ENCODE measurements at places on chromosomes 6 and 20. TPM values are rescaled to one million over a fixed set of nuclear protein-coding genes. Genes with fewer than 3 reads are reported as not detected.

Gene HRH3
- total RNA-seq = not detected

Gene ZC3H12D
- 72.2 TPM for total RNA-seq

Gene TTK
- total RNA-seq = 39.1 TPM

DNA sequence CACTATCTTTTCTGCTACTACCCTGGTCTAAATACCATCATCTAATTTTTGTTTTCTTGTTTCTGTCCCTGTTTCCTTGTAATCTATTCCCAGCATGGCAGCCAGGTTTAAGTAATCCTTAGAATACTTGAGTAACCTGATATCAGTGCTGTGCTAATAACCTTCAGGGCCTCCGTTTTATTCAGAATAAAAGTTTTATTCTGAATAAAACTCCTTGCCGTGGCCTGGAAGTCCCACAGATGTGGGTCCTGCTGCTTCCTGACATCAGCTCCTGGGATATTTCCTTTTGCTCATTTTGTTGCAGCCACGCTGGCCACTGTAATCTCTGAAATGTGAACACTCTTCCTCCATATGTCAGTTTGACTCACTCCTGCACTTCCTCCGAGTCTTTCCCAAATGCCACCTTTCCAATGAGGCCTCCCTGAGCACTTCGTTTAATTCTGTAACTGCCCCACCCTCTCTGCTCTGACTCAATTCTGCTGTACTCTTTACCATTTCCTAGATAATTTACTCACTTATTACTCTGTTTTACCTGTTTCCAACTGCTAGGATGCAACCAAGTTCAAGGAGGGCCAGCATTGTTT lies 114.0 kb upstream of the FOXA2 start:
- no peak for DNase-seq

DNA sequence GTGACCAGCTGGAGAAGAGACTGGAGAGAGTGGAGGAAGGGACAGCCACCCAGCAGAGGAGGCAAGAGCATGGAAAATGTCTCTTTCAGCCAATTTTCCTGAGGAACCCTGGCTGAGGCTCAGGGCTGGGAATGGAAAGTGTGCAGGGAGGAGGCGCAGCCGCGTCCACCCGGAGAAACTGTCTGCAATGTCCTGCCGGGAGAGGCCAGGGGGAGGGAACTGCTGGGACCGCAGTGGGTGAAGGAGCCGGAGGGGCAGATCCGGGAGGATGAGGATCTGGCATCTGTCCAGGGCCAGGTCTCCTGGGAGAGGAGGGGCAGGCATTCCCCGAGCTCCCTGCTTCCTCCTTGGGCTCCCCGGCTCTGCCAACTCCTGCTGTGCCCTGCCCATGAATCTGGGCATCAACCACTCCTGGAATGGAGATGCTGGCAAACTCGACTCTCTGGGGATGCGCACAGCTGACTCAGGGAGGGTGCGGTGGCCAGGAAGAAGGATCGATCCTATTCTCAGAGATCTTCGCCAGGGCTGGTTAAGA lies 17.4 kb upstream of the HM13 start:
- DNase-seq = no peak

- no peak for DNase-seq
Measured at GRCh38 chr20:32497589-32498224, 87.4 kb downstream of the NOL4L start.

DNA sequence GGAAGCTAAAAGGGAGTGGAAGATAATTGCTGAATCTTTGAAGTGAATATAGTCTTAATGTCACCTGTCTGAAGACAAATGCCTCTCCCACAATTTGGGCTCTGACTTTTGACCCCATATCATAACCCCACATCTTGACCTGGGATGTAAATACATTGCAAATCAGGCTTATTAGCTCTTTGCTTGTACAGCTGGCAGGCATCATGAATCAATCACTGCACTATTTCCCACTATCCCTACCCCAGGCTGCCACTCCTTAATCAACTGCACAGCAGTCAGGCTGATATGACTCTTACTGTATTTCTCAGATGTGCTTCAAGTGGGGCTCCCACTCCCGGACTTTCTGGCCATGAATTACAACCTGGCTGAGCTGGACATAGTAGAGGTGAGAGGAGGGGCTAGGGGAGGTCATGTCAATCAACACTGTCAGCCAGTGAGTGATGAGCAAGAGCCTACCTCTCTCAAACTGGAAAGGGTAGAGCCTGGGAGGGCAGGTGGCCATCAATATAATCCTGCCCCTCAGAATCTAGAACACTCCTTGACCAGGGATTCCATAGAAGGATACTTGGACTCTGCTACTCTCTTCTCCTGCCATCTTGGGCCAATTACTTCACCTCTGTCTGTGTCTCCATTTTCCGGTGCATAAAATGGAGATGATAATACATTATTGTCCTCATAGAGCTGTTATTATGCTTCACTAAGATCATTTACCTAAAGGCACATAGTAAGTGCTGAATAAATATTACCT lies 10.5 kb upstream of the BPIFB3 start:
- DNase-seq = no peak

DNA sequence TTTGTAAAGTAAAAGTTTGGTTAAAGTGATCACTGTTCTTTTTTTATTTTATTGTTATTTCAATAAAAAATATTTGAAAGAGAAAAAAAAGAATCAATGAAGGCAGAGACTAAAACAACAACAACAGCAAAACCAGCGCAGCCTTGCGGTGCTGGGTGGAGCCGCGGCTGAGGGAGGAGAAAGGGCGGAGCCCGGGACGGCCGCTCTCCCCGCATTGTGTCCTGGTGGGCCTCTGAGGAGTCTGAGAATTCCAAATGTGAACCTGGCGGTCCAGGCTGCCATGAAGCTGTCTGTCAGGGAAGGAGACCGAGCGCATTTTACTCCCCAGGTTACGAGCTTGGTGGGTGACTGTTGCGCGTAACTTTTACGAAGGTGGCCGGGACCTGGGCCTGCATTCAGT lies 43.2 kb downstream of the TMEM242 start:
- DNase-seq = no peak

- DNase-seq = no peak
Measured at GRCh38 chr20:11101696-11102095, 427.9 kb upstream of the JAG1 start.

- DNase-seq = no peak
Measured at GRCh38 chr6:111012143-111012452, 30.3 kb downstream of the RPF2 start.

DNA sequence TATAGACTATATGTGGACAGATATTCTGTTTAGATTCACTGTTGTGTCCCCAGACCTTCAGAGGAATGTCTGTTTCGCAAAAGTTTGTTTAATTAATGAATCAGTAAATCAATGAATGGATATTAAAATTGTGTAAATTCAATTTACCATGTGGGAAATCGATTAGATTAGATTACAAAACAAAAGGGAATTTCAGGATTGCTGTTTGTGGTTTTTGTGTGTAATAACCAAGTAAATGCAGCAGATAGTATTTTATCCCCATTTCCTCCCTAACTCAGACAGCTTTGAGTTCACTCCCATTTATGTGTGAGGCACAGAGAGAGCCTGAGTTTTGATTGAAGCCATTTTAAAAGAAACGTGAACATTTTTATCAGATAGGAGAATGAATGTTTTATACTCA lies 214.8 kb downstream of the ADGB start:
- DNase-seq = no peak

- no peak for DNase-seq
Measured at GRCh38 chr20:4947817-4948559, 53.3 kb downstream of the SLC23A2 start.

DNA sequence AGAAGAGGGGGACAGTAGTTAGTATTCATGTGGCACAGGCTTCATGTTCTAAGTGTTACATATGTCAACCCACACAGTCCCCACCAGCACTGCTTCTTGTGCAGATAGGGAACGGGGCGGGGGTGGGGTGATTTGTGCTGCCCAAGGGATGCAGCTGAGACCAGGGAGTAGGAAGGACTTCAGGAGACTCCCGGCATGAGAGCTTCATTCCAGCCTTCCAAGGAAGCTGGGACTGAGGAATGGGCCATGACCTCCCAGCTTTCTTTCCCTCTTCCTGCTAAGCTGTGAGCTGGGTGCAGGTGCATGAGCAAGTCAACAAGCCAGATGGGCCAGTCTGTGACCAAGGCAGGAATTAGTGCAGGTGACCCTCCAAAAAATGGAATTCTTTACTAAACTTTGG lies 9.2 kb downstream of the BEND3 start:
- no peak for DNase-seq

DNA sequence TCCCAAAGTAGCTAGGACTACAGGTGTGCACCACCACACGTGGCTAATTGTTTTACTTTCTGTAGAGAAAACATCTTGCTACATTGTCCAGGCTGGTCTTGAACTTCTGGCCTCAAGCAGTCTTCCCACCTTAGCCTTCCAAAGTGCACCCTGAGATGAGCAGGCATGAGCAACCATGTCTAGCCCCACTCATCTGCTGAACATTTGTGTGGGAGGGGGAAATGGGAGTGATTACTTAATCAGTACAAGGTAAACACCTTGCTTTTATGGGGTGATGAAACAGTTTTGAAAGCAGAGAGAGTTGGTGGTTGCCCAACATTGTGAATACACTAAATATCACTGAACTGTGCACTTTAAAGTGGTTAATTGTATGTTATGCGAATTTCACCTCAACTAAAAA lies 5.3 kb downstream of the APMAP start:
- peak; percentile 39 for DNase-seq

- no peak for DNase-seq
Measured at GRCh38 chr20:38454556-38455473, 17.8 kb upstream of the RALGAPB start.

- DNase-seq = no peak
Measured at GRCh38 chr6:106186172-106186571, 100.0 kb downstream of the PRDM1 start.

DNA sequence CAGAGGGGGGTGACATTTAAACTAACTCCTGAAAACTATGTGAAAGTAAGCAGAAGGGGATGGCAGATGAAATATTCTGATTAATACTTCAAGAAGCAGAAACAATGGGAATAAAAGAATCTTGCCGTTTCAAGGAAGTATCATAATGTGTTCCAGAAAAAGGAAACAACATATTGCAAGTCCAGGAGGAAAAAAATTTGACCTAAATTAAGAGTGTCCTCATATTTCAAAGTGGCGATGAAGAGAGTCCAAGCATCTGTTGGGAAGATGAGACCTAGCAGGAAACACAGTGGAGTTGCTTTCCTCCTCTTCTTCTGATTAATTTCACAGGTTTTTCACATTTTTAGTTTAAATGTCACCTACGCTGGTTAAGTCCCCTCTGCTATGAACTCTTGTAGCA lies 45.6 kb upstream of the TNFAIP3 start:
- DNase-seq = no peak

DNA sequence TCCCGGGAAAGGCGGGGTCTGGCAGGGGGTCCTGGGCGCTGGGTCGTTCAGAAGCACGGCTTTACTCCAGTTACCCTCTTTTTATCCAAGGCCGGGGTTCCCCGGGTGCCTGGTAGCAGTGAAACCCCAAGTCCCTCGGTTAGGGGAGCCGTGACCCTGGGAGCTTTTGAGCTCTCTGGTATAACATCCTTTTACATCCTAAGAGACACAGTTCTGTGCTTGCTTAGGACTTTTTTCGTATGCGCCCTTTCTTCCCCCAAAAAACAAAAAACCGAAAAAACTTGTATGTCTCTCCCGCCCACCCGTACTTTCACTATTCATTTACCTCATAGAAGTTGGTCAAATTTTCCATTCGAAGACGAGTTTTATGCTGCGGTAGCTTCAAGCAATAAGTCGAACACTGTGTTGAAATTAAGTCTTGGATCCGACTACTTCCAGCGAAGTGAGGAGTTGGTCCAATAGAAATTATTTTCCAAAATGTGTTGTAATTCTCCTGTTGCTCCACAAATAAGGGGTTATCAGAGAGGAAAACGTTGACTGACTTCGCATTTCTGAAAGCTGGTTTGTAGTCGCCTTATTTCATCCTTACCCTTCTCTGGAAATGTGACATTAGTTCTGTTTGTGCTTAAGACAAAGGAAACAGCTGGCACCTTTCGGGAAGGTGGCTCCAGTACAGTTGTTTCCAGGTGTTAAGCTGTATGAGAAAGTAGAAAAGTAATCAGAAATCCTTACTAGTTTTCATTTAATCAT lies 816 bp upstream of the MAN1A1 start:
- peak; percentile 69 for DNase-seq

DNA sequence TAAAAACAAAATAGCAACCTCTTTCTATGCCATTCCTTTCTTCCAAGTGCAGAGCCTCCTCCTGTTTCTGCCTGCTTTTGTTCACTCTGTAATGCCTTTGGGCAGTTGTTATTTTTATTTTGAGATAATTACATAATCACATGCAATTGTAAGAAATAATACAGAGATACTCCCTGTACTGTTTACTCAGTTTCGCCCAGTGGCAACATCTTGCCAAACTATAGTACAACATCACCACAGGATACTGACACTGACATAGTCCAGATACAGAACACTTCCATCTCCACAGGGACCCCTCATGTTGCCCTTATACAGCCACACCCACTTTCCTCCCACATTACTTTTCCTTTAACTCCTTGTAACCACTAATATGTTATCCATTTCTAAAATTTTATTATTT lies 59.7 kb downstream of the BANF2 start:
- DNase-seq = no peak

DNA sequence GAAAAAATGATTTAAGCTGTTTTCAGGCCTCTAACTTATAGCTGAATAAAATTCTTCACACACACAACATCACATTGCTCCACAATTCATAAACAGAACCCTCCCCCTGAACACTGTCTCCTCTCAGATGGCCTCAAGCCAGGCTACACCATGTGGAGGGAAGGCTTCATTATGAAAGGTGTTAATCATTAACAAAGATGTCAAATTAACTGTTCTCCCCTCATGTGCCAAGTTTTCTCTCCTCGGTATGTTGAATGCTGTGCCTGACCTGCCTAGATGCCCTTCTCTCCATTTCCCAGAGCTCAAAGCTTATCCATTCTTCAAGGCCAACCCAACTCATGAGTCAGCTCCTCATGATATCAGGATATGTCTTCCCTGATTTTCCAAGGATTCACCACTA lies 210.4 kb downstream of the GMDS start:
- no peak for DNase-seq

DNA sequence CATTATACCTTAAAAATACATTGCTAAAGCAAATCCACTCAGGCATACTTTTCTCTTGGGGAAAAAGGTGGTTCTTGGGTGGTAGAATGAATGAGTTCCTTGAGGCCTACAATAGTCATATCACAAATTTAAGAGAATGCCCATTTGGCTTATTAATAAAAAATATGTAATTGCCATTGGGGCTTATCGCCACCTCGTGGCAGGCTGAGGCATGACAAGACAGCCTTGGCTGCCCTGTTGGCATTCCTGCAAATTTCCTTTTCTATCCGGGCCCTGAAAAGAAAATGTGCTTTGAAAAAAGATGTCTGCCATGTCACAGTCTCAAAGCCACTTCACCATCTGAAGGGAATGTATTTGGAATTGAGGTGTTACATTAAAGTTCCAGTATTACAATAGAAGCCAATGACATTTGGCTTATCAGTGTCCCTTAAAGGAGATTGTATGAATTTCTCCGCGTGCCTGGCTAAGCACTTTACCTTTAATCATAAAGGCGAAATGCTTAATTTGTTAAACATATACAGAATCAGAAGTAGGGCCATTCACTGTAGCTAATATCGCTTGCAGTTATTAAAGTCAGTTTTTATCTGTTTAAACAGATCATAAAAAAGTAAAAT lies 188.3 kb upstream of the ZFP64 start:
- peak; percentile 54 for DNase-seq
